Lung (tissue), 17 donors: ENCODE measurements at places on chromosomes 1 and 21.
A peak's percentile ranks its signal among the peaks of the same experiment; 100 is the strongest.

DNA sequence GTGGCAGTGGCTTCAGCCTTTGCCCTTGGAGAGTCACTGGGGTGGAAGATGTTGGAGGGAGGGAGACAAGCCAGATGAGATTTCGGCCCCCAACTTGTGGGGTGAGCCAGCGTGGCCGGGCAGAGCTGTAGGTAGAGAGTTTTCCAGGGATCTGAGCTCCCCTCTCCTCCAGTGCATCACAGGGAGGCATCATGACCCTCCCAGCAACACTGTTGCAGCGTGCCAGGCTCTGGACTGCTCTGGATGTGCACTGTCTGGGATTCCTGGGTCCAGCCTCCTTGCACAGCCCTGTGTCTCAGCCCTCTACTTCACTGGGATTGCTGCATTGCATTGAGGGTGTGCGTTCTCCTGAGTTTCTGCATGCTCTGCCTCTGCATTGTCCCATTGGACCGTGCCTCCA lies 8.9 kb downstream of the PTPRU start:
- no peaks in the 10 kb centered on the region for H3K4me1 ChIP-seq
- no peak for DNase-seq
- no peak overlapping the region for H3K4me3 ChIP-seq
- no peak overlapping the region for H3K27ac ChIP-seq

- DNase-seq = no peak
- no peak overlapping the region for H3K27ac ChIP-seq
- H3K36me3 ChIP-seq = peaks cover 32% of the 10 kb centered on the region
- peak overlapping the region; percentile 73 for H3K4me3 ChIP-seq
Measured at GRCh38 chr1:201153474-201154388, 543 bp downstream of the TMEM9 start.

DNA sequence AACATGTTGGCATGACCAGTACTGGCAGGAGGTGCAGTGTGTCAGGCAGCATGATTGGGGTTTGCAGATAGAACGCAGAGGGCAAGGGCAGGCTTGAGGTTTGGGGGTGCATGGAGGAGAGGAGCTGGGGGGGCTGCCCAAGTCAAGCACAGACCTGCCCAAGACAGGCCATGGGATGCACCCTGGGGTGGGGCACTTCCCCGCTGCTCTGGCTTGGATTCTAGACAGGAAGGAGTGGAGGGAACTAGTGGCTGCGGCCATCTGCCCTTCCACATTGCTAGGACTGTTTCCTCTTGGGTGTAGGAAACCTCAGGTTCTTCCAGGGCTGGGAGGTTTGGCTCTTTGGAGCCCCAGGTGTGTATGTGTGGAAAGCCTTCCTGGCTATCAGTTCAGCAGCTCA lies 3.0 kb downstream of the PDXK start:
- H3K4me3 ChIP-seq = no peak overlapping the region
- no peaks in the 10 kb centered on the region for H3K27me3 ChIP-seq
- peaks cover 9% of the 10 kb centered on the region for H3K4me1 ChIP-seq
- no peak overlapping the region for H3K27ac ChIP-seq

GRCh38 chr1:51910221-51911000 lies 31.9 kb upstream of the NRDC start:
- no peak for DNase-seq
- peaks cover 21% of the 10 kb centered on the region for H3K27me3 ChIP-seq
- no peak overlapping the region for H3K27ac ChIP-seq
- no peaks in the 10 kb centered on the region for H3K36me3 ChIP-seq

- H3K27ac ChIP-seq = no peak overlapping the region
- H3K27me3 ChIP-seq = no peaks in the 10 kb centered on the region
- H3K4me3 ChIP-seq = no peak overlapping the region
Measured at GRCh38 chr1:10617318-10617717, 142.6 kb downstream of the PEX14 start.

GRCh38 chr1:207454046-207454964 lies at the start of gene CR2:
Gene CR2, plus strand, starts transcription at chr1:207454328. Its CDS starts 91 bp downstream, at chr1:207454419.
- peak; percentile 8 for DNase-seq
- peak within 1 kb of the TSS; percentile 13 for H3K4me3 ChIP-seq
- H3K4me1 ChIP-seq = peaks cover 4% of the 10 kb centered on the region
- H3K27ac ChIP-seq = no peak within 1 kb of the TSS

GRCh38 chr1:203524152-203524551 lies 30.2 kb downstream of the OPTC start:
- DNase-seq = no peak
- H3K4me3 ChIP-seq = no peak overlapping the region
- H3K4me1 ChIP-seq = peaks cover 15% of the 10 kb centered on the region
- H3K27me3 ChIP-seq = no peaks in the 10 kb centered on the region

DNA sequence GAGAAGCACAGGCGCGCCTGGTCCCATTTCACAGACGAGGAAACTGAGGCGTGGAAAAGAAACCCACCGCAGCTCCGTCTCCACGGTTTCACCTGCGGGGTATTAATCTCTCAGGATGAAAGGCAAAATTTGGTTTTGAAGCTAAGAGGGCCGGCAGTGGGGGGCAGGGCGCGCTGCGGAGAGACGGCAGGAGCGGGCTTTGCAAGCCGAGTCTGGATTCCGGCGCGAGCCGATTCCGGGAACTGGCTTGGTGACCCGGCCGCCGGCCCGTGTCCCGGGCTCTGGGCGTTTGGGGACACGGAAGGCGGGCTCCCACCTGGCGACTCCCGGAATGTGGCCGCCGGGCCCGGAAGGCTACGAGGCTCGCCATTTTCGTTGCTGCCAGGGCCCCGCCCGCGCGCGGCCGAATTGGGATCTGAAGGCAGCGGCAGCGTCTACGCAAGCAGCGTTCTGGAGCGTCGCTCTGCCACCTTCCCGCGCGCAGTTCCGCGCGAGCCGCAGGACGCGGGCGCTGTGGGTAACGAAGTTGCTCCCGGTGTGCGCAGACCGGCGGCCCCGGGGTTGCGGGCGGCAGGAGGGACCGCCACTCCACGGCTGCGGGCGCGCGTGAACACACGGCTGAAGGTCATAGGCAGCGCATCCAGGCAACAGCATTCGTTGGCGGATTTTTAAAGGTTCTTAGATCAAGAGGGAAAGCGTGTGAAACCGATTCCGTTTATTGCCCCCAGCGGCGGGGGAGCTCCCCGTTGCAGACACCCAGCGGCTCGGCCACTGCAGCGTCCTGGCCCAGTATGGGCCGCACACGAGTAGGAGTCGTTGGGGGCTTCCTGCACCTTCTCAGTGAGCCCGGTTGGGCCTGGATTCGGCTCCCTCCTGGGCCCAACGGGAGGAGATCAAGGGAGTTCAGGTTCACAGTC lies 5.4 kb upstream of the PRDM16 start:
- no peaks in the 10 kb centered on the region for H3K36me3 ChIP-seq
- peaks cover 51% of the 10 kb centered on the region for H3K27me3 ChIP-seq
- H3K27ac ChIP-seq = no peak overlapping the region
- H3K4me1 ChIP-seq = no peaks in the 10 kb centered on the region
- H3K4me3 ChIP-seq = no peak overlapping the region

GRCh38 chr1:6157528-6158174 lies 22.5 kb downstream of the CHD5 start:
- H3K4me1 ChIP-seq = no peaks in the 10 kb centered on the region
- H3K4me3 ChIP-seq = no peak overlapping the region
- no peaks in the 10 kb centered on the region for H3K36me3 ChIP-seq
- no peak overlapping the region for H3K27ac ChIP-seq

- no peaks in the 10 kb centered on the region for H3K36me3 ChIP-seq
- no peak for DNase-seq
- no peak overlapping the region for H3K27ac ChIP-seq
- no peaks in the 10 kb centered on the region for H3K4me1 ChIP-seq
Measured at GRCh38 chr1:224911217-224911616, 18.3 kb upstream of the DNAH14 start.

DNA sequence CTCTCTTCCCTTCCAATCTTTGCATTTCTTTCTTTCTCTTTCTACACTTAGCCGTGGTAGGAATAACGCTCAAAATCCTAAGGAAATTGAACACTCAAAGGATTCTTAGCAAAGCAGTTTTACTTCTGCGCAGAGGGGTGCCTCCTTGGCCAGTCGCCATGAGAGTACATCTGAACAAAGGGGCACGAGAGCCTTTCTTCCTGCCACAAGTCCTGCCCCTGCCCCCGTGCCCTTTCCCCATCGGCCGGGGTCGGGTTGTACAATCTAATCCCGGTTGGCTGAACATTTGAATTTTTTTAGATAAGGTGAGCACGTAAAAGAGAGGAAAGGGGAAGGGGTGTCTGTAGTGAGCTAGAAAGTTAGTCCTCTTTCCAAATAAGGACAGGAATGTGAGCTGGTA lies 28.6 kb upstream of the COL6A1 start:
- no peak overlapping the region for H3K27ac ChIP-seq
- no peaks in the 10 kb centered on the region for H3K27me3 ChIP-seq
- no peak overlapping the region for H3K4me3 ChIP-seq
- peaks cover 23% of the 10 kb centered on the region for H3K4me1 ChIP-seq

DNA sequence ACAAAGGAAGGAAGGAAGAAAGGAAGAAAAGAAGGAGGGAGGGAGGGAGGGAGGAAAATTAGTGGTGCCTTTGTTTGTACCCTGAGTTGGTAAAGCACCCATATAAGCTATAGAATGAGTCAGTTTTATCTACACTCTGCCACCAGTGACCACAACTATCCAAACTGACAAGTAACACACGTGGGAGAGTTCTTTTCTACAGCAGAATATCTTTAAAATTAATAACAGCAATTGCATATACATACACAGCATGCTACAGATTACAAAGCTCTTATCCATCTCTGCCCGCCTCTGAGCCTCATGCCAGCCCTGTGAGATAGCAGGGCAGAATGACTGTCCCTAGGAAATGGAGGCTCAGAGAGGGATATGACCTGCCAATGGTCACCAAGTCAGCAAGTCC lies 20.3 kb downstream of the CDCP2 start:
- H3K27ac ChIP-seq = no peak overlapping the region
- no peak overlapping the region for H3K4me3 ChIP-seq
- DNase-seq = no peak
- H3K36me3 ChIP-seq = no peaks in the 10 kb centered on the region

- no peak for DNase-seq
- no peak overlapping the region for H3K27ac ChIP-seq
- H3K27me3 ChIP-seq = no peaks in the 10 kb centered on the region
- H3K4me3 ChIP-seq = no peak overlapping the region
- no peaks in the 10 kb centered on the region for H3K4me1 ChIP-seq
Measured at GRCh38 chr21:18155508-18156193, 89.0 kb upstream of the CHODL start.

DNA sequence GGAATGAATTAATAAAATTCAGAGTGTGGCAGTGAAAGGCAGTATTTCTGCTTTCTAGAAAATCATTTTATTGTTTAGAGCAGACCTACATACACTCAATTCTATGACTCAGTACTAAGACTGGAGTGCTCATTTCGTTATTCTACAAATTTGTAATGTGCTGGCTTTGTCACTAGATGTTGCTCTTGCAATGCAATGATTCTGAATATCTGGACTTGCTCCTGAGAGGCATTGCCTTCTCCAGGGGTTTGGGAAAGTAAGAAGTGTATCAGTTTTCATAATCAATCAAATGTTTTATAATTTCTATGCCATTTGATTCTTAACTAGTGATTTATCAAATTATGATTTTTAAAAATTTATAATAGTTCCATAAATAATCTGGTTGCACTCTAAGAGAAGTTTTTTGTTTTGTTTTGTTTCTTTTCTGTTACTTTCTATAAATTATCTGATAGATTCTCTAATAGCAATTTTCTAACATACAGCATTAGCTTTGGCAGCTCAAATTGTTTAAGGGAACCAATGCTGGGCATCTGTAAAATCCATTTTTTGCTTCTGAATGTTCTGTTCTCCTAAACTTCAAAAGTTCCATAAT lies 280.5 kb upstream of the SGIP1 start:
- H3K36me3 ChIP-seq = no peaks in the 10 kb centered on the region
- no peaks in the 10 kb centered on the region for H3K4me1 ChIP-seq
- no peaks in the 10 kb centered on the region for H3K27me3 ChIP-seq
- DNase-seq = peak; percentile 83

DNA sequence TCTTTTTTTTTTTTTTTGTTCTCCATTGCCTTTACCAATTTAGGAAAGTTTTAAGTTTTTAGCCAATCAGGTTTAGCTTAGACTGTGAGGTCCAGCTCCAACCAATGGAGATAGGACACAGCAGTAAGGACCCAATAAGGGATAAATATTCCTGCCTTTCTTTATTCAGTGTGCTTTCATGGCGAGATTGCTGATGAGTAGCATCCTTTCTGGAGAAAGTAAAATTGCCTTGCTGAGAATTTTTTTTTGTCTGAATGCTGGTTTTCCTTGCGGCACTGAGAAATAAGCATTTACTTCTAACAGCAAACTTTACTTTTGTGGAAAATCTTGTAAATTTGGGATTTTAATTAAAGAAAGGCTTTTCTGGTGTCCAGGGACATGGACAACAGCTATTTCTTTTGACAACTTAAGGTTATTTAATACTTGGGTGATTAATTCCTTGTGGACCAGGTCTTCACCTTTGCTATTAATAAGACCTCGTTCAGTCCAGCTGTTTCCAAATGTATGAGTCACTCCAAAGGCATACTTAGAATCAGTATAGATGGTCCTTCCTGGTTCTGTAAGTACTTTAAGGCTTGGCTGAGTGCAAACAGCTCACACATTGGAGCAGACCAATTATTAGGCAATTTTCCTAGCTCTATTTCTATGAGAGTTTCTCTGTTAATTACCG lies 54.1 kb downstream of the SERINC2 start:
- H3K27me3 ChIP-seq = no peaks in the 10 kb centered on the region
- DNase-seq = no peak
- H3K4me1 ChIP-seq = no peaks in the 10 kb centered on the region
- H3K27ac ChIP-seq = no peak overlapping the region

DNA sequence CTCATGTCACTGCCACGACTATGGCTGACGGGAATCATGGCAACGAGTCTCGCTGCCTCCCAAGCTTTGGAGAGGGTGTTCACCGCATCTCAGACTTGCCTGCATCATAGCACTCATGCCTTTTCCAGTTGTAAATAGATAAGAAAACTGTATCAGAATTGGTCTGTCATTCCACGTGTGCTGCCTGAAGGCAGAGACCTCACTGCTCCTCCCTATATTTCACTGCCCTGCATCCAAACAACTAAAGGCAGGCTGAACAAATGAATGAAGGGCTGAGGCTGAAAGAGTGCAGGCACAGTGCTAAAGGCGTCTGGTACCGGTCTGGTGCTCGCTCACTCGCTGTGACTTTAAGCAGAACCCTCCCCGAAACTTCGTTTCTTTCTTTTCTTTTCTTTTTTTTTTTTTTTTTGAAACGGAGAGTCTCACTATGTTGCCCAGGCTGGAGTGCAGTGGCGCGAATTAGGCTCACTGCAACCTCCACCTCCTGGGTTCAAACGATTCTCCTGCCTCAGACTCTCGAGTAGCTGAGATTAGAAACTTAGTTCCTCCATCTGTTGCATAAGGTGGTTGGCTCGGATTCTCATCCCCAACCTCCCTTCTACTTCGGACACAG lies 542 bp downstream of the EIF2B3 start:
- H3K27me3 ChIP-seq = no peaks in the 10 kb centered on the region
- no peak for DNase-seq
- H3K27ac ChIP-seq = peak overlapping the region; percentile 81
- peaks cover 3% of the 10 kb centered on the region for H3K36me3 ChIP-seq
- peak overlapping the region; percentile 80 for H3K4me3 ChIP-seq
- peaks cover 7% of the 10 kb centered on the region for H3K4me1 ChIP-seq

GRCh38 chr1:16133007-16133961 lies 22.6 kb downstream of the EPHA2 start:
- no peak overlapping the region for H3K27ac ChIP-seq
- no peaks in the 10 kb centered on the region for H3K4me1 ChIP-seq
- H3K27me3 ChIP-seq = no peaks in the 10 kb centered on the region
- H3K36me3 ChIP-seq = peaks cover 37% of the 10 kb centered on the region
- H3K4me3 ChIP-seq = no peak overlapping the region

- peaks cover 2% of the 10 kb centered on the region for H3K4me1 ChIP-seq
- peak overlapping the region; percentile 10 for H3K27ac ChIP-seq
- no peak overlapping the region for H3K4me3 ChIP-seq
- DNase-seq = peak; percentile 95
- H3K36me3 ChIP-seq = peaks cover 12% of the 10 kb centered on the region
Measured at GRCh38 chr1:1630191-1630964, 1.6 kb upstream of the MMP23B start.
